ENCODE measurements at places on chromosomes 13 and 19. TPM values are rescaled to one million over a fixed set of nuclear protein-coding genes. Genes with fewer than 3 reads are reported as not detected.
A peak's percentile ranks its signal among the peaks of the same experiment; 100 is the strongest.

The OR7D2 gene
- not detected for total RNA-seq

The PRSS57 gene
- total RNA-seq, result not detected

The GSX1 gene
- total RNA-seq, result 0.36 TPM

The SLC7A10 gene
- 1.3 TPM for total RNA-seq

The GPR12 gene
- 25.2 TPM for total RNA-seq

DNA sequence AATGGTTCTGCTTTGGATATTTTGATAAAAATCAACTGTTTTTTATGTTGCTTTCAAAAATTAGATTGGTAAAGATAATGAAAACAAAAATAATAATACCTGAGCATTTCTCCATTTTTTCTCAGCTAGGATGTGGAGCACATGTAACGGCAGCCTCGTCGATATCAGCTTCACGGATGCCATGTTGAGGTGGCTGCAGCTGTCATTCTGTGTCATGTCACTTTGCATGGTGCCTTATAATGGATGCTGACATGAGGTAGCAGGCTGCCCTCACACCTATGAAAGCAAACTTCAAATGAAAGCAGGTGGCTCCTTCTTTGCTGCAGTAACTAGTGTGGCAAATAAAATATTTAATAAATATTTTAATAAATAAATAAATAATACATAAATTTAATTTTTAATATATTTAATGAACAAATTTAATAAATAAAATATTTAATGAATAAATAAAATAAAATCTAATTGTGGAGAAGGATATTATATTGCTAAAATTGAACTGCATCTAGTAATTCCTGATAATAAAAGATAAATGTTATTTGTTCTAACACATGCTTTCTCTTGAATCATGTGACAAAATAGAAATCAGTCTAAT is 955.7 kb upstream of the SLC10A2 start:
- no peak for DNase-seq

DNA sequence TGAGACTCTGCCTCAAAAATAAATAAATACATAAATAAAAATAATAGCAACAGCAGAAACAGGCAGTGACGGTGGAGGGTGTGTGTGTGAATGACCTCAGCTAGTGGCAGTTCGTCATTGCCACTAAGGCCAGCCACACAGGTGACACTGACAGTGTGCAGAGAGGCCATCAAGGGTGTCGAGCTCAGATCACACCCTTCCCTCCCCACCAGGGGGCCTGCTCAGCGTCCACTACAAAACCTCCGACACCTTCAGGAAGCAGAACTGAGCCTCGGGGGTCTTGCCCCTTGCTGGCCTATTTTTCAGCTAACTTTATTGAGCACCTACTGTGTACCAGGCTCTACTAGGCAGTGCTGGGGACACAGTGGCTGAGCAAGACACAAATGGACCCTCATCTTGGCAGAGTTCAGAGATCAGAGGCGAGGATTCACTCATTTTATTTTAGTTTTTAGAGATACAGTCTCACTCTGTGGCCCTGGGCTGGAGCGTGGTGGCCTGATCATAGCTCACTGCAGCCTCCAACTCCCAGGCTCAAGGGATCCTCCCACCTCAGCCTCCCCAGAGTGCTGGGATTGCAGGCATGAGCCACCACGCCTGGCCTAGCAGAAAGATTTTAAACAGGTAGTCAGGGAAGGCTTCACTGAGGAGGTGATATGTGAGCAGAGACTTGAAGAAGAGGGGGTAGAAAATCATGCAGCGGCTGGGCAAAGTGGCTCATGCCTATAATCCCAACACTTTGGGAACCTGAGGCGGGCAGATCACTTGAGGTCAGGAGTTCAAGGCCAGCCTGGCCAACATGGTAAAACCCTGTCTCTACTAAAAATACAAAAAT is 30.3 kb upstream of the SEMA6B start:
- DNase-seq, result no peak

DNA sequence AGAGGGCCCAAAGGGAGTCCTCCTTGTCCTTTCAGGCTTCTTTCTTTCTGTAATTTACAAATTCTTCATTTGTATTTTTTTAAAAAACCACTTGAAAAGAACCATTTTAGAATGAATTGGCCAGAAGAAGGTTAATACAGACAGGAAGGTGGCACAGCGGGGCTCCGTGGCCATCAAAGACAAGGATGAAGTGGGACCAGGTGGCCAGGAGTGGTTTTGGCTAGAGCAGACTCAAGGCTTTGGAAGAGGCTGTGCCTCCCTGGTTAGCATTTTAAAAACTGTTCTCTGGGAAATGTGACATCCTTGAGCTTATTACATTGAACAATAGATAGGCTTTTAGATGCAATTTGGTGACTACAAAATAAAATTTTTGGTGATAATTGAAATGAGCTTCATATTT is 48.4 kb downstream of the ATP8A2 start:
- DNase-seq, result peak; percentile 73

DNA sequence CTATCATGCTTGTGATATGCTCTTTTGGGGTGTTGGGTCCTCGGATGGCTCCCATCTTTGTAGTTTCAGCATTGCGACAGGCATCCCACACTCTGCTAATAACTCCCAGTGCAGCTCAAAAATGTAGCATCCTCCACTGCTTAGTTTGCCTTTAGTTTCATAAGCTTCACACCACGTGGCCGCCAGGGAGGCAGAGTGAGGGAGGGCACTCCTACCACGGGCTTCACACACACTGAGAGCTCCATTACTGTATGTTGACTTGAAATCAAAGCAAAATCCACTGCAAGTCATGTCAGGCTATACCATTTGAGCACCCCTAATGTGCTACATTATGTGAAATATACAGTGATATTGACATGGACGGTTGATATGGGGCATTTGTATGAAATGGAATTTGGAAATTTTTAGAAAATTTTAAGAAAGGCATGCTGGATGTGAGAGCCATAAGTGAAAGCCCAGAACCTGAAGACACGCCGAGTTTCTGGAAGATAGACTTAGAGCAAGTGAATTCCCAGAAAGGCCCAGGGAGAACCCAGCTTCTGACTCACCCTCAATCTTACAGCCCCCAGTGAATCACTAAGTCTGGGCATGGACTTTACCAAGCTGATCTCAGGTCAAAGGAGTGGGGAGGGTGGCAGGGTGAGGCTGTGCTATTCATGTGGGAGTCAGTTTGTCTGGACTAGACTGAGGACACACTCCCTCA is 94.1 kb downstream of the HSPH1 start:
- no peak for DNase-seq

GRCh38 chr13:60838581-60838980 is 441.6 kb downstream of the TDRD3 start:
- no peak for DNase-seq

- peak; percentile 34 for DNase-seq
Measured at GRCh38 chr19:862581-863314, 3.3 kb downstream of the CFD start.

DNA sequence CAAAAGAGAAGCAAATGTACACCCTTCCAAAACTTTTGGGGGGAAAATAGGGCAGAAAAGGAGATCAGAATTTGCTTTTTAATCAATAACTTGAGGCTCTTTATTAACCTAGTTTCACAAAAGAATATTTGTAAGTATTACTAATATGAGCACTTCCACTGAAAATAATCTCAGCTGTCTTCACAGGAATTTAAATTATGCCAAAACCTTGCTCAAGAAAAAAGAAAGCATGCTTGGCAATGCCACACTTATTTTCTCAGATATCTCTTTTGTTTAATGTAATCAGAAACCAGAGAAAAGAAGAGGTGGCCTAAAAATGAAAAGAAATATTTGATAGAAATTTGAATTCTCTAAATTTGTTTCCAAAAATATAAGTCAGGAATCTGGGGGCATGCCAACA is 234.9 kb upstream of the GPC6 start:
- no peak for DNase-seq

- no peak for DNase-seq
Measured at GRCh38 chr19:3691726-3692125, 8.5 kb downstream of the PIP5K1C start.

- no peak for DNase-seq
Measured at GRCh38 chr13:27788271-27788670, 4.0 kb upstream of the GSX1 start.

DNA sequence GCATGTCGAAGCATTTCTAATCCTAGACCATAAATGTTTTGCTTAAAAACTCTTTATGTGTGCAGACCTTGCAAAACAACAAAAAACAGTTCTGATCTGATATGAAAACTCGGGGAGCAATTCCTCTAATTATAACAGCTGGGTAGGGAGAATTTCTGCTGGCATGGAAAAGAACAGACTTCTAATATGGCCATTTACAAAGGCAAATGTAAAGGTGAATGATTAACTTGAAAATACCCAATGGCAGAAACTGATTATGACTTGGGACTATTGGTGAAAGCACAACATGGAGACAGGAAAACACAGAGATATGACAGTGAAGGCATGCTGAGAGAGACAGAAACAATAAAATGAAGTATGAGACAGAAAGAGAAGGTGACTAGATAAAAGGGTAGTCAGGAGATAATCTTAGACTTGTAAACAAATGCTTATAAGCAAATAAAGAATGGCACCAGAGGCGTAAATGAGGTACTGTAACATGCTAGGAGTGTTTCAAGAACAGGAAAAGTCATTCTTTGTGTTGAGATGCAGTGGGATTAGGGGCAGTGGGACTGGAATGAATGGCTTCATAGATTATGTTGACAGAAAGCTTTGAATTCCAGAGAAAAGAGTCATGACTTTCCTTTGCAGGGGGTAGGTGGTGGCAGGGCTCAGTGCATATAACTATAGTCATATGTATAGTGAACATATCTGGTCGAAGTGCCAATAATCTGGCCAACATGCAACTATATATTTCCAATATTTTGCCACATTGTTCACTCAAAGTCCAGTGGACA is 393.0 kb downstream of the ITGBL1 start:
- DNase-seq, result no peak

- DNase-seq, result no peak
Measured at GRCh38 chr19:42376177-42376555, 13.9 kb downstream of the CNFN start.

- no peak for DNase-seq
Measured at GRCh38 chr13:95222733-95223018, 78.6 kb downstream of the ABCC4 start.

DNA sequence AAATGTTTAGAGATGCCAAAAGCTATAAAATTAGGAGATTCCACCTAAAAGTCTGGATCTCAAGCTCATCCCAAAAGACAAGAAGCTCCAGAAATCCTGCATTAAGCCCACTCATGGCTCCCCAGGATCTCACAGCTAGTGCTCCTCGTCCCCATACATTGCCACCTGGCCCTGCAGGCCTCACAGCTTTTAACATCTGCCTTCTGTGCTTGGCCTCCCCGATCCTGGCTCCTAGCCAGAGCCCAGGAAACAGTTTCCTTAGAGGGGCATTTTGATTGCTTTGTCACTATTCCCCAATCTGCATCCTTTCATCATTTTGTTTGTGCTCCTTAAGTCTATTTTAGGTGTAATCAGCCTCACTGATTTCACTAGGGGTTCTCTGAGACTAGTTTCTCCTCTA is 14.5 kb upstream of the DCT start:
- no peak for DNase-seq

- DNase-seq, result no peak
Measured at GRCh38 chr13:76292726-76293125, 593.5 kb downstream of the KCTD12 start.

GRCh38 chr13:76889254-76889653 is 3.0 kb upstream of the KCTD12 start:
- no peak for DNase-seq

DNA sequence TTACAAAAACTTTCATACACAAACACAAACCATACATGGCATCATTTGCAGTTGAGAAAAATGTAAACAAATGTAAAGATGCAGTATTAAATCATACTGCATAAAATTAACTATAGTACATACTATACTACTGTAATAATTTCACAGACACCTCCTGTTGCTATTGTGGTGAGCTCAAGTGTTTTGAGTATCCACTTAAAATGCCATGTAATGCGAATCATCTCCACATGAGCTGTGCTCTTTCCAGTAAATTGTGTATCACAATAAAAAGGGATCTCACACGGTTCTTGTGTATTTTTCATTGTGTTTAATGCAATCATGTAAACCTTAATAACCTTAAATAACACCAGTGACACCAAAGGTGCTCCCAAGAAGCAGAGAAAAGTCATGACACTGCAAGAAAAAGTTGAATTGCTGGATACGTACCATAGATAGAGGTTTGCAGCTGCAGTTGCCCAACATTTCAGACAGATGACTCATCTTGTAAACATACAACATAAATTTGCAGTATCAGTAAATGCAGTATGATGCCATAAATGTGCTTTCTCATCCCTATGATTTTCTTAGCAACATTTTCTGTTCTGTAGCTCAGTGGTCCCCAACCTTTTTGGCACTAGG is 166.6 kb downstream of the RAP2A start:
- DNase-seq, result no peak

DNA sequence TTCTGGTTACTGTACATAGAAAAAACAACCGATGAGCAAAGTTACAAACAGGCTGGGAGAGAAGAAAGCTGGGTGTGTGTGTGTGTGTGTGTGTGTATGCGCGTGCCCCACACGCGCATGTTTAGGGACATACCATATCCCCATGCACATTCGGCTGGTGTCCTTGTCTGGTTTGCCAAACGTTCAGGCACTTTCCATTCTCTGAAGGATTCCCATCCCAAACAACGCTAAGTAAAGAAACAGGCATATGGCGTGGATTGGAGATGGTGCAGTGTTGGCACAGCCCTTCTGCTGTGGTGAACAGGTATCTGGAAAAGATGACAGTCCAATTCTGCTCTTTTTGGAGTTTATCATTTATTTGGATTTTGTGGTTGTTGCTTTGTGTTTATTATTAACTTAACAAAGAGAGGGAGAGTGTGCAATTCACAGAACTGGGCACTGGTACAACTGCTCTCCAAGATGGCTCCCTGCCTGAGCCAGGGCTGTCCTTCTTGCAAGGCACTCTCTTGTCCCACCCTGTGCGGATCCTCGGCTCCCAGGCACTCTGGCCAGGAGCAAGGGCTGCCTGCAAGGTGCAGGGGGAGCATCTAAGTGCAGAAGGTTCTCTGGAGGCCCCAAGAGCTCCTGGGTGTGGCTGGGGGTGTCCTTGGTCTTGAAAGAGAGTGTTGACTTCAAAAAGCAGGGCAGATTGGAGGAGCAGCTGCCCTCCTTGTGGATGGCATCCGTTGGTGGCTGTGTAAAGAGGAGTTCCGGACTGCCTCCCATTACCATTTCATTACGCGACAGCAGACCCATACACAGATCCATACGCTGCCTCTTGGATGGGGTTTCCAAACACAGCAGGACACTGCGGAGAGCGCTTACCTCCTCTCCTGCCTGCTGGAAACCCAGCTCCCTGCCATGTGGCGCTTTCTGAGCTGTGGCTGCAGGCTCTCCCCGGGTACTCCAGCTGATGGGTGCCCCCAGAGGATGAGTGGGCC is 263.1 kb downstream of the ZNF536 start:
- peak; percentile 75 for DNase-seq

- no peak for DNase-seq
Measured at GRCh38 chr19:18122424-18122823, 24.8 kb downstream of the MAST3 start.

GRCh38 chr19:10913716-10914340 is 14.6 kb downstream of the YIPF2 start:
- DNase-seq, result no peak

- DNase-seq, result no peak
Measured at GRCh38 chr13:51502153-51502651, 49.4 kb upstream of the INTS6 start.

GRCh38 chr19:15321739-15322138 is 10.6 kb downstream of the BRD4 start:
- no peak for DNase-seq

- no peak for DNase-seq
Measured at GRCh38 chr19:45643927-45644771, 5.0 kb upstream of the EML2 start.
